ENCODE measurements at places on chromosomes 7 and 10.

GRCh38 chr10:29749150-29749549 is 114.4 kb upstream of the SVIL start:
- DNase-seq = peak; percentile 33

- peak; percentile 52 for DNase-seq
Measured at GRCh38 chr7:92609921-92610518, 19.8 kb upstream of the FAM133B start.

GRCh38 chr7:137354396-137354795 is 10.9 kb upstream of the PTN start:
- no peak for DNase-seq

- DNase-seq = no peak
Measured at GRCh38 chr10:127532659-127533058, 16.4 kb upstream of the NPS start.

DNA sequence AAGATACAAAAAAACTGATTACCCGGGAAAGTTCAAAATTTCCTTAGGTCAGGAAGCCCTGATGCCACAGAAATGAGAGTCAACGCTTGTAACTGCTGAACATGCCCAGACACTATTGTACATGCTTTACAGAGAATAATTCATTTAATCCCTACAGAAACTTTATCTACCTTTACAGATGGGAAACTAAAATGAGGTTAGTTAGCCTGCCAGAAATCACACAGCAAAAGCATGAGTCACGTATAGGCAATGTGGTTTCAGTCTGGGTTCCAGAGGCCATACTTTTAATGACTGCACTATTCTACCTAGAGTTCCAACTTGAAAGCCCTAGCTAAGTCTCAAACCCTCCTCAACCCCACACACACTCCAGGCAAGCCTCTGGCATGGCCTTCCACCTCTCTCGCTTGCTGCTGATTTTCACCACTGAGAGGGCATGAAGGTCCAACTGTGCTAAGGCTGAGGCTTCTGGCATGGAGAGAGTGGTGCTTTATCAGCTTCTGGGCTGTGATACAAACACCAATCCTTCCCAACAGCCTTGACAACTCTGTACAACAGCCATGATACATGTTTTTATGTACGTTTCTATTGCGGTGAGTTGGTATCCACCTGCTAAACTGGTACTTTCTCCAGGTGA is 1011.2 kb upstream of the GHITM start:
- peak; percentile 38 for DNase-seq

- DNase-seq = no peak
Measured at GRCh38 chr10:61888744-61889143, 12.8 kb upstream of the ARID5B start.

DNA sequence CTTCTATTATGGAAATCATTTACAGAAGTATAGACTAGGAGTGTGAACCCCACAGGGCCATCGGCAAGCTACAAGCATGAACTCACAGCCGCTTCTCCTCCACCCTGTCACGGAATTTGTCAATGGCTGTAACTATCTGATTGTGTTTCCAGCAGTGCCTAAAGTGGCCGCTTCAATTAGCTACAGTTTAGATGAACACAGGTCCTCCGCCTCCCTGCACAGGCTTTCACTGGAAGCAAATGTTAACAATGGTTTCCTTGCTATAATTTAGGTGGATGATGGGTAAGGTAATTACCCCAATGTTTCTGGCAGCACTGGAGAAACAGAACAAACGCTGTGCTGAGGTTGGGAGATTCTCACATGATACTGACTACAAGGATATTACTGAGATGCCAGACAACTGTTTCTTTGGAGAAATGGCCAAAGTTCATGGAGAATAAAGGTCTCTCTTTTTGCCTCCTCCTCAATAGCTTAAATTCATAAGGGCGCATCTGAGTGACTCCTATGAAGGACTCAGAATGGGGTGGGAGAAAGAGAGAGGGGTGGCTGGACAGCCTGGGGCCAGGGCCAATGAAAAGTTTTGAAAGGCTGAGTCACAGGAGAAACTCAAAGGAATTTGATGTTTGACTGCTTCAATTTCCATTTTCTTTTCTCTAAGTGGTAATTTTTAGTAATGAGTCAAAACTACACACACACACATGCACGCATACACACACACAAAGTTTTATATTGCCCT is 78.9 kb downstream of the SVIL start:
- DNase-seq = peak; percentile 78

- peak; percentile 87 for DNase-seq
Measured at GRCh38 chr10:21336476-21337170, 188.9 kb downstream of the SKIDA1 start.

GRCh38 chr10:36362257-36362656 is 720.2 kb upstream of the FZD8 start:
- no peak for DNase-seq

- DNase-seq = no peak
Measured at GRCh38 chr7:128021366-128021765, 9.9 kb downstream of the LRRC4 start.

GRCh38 chr10:88853155-88853881 is 1.7 kb upstream of the ANKRD22 start:
- DNase-seq = no peak

DNA sequence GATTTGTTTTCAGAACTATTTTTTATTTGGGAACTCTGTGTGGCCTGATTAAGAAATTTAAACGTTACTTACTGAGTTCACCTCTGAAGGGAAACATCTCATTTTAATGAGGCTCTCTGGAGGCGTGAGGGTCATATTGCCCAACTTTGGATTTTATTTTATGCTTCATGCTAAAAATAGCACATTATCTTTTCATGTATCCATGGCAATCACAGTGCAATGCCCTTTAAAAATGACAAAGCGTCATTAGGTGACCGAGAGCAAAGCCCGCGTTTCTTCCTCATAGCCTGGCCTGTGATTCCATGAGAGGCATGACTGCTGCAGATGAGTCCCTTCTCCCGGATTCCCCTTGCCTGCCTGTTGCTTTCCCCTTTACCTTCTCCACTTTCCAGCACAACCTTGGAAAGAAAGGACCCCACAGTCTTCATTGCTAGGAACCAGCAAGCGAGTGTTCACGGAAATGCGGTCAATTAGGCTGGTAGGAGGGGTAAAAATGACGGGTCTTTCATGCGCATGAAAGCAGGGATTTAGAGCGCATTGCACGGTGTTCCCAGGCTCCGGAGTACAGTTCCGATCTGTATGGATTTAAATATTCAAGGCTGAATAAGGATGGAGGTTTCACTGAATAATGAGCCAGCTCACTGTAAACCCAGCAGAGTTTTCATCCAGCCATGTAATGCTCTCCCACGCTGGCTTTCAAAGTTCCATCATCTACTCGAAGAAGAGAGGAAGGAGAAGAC is 98.2 kb upstream of the PITRM1 start:
- no peak for DNase-seq

DNA sequence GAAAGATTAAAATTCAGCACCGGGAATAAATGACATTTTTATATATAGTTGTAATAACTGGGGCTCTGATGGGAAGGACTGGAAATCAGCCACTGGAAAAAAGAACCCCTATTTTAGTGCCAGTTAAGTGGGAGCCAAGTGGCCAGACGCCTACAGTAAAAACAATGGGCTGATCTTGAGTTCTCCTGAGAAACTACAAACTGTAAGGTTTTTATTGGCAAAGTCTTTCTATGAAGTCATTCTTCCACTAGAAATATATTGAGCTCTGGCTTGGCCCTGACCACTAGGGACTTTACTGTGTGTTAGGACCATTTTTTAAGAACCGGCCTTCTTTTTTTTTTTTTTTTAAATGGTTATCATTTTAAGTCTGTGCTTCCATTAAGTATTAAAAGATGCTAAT is 79.6 kb downstream of the ZNF22 start:
- DNase-seq = no peak

DNA sequence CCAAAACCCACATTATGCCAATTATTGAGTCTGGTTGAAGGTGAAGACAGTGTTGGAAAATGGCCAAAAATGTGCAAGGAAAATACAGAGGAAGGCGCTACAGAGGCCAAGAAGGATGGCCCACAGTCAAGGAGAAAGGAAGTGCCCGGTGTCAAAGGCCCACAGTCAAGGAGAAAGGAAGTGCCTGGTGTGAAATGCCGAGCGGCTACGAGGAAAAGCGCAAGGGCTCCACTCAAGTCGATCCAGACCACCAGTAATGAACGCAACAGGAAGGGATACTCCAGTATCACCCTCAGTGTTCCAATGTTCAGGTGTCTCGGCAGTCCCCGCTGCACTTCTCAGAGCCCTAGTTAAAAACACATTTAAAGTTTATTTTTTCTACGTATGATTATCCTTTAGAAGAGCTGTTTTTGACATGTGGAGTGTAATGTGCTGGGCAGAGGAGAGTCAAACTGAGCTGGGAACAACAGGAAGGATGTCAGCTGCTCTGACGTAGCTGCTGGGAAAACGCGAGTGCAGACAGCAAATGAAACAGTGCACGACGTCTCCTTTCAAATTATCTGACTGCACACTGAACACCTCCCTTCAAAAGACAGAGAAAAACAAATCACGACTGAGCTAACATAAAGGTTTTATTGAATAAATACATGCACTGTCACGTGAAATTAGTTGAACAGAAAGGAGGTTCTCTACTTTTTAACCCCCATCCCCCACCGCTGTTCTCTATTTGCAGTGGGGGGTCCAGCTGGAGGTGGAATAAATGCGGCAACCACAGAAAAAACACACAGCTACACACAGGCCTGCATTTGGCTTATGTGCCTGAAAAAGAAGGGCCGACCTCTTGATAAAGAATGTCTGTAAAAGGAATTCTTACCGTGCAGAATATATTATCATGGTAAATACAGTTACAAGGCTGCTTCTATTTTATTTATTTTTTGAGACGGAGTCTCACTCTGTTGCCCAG is 26.1 kb upstream of the NCAPG2 start:
- no peak for DNase-seq

DNA sequence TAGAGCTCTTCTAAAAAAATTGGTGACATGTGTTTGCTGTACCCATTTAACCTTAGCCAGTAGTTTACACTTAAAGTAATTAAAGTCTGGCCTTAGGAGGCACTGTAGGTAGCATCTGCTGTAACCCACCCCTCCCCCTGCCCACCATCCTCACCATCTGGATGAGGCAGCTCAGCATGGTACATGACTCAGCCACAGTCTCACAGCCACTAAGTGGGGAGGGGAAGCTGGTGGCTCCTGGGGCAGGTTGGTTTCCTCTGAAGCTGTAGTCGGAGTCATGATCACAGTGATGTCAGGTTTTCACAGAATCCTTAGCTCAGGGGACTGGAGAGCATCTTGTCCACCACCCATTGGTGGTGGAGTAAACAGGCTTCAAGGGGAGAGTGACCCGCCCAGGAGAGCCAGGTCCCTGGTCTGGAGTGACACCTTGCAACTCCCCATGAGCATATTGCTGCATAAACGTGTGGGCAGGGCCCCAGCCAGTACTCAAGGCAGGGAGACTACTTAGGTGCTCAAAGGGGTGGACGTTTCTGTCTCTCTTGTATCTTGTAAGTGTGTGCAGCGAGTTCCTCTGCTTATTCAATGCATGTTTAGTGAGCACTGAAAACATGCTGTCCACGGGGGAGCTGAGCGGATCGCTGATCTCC is 125.9 kb downstream of the GRK5 start:
- no peak for DNase-seq

DNA sequence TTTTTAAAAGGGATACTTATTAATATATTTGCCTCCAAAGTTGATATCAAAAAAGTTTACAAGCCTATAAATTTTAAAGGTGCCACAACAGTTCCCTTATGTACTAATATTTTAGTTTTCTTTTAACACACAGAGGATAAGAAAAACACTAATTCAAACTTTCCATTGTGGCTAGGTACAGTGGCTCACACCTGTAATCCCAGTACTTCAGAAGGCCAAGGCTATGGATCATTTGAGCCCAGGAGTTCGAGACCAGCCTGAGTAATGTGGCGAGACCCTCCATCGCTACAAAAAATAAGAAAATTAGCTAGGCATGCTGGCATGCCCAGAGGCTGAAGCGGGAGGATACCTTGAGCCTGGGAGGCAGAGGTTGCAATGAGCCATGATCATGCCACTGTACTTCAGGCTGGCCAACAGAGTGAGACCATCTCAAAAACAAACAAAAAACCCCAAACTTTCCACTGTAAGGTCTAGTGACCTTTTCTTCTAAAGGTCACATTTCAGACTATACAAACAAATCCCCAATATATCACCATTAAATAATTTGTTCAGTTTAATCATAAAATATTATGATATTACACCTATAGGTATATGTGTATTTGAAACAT is 107.5 kb downstream of the HBP1 start:
- DNase-seq = no peak

DNA sequence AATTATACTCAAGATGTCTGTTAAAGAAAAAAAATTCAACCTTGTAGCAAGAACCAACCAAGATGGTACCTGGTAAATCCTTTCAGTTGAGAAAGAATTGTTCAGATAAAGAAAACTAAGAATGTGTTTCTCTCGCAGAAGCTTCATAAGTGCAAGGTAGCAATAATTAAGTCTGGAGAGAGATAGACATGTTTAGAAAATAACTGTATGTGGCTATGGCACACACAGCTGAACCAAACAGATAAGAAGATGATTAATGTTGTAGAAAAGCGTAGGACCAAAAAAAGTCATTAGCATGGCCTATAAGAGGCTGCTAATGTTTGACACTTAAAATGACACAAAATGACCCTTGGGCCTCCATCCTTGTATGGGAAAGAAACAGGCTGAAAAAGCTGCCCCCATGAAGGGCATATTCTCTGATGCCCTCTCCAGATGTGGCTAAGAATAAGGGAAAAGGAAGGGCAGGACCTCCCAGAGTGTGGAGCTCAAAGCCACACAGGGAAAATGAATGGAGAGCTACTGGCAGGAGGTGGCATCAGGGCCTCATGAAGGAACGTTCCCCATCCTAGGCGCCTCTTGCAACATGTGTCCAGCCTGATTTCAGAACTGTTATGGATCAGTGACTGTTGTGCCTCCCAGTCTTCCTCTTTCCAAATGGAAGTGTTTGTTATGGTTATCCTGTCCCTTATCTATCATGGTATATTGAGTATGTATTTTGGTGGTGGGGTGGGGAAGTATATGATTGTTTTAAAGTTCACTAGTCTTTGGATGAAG is 30.7 kb downstream of the TLL2 start:
- DNase-seq = no peak

DNA sequence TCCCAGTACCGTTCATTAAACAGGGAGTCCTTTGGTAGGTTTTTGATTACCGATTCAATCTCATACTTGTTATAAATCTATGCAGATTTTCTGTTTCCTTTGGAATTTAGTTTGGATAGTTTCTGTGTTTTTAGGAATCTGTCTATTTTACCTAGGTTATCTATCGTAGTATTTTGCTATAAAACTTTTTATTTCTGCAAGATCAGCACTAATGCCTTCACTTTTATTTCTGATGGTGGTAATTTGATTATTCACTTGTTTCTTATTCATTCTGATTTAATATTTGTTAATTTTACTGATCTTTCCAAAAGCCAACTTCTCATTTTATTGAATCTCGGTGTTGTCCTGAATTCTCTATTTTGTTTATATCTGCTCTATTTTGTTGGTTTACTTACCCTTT is 577.7 kb upstream of the NRG3 start:
- no peak for DNase-seq
